ENCODE measurements at places on chromosomes 13 and 19.

DNA sequence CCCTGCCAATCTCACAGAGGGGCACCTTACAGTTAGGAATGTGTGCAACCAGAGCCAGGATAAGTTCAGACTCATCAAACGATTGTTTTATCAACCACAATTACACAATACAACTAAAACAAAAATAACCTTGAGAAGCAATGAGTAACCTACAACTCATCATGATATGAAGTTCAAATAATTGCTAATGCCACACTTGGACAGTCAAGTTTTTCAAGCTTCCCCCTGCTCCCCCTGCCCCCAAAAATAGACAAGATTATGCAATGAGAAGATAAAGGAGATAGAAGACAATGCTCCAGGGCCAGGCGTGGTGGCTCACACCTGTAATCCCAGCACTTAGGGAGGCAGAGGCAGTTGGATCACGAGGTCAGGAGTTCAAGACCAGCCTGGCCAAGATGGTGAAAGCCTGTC is 13.6 kb upstream of the KPNA3 start:
- no peak for DNase-seq

GRCh38 chr19:49149652-49150105 is 5.5 kb downstream of the HRC start:
- DNase-seq, result no peak

DNA sequence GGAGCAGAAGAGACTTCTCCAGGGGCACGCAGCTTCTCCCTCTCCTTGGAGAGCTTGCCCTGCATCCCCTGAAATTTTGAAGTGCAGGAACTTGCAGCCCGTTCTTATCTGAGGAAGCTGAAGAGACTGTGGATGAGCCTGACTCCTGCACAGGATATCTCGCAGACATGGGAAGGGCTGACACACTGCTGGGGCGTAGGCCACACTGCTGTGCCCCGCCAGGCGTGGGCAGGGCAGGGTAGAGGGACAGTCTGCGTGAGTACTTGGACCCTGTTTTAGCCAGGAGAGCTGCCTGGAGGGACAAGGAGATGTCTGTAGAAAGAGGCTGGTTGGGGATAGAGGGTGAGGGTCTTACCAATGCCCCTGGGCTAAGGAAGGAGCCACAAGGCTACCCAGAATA is 353.7 kb upstream of the NBEA start:
- no peak for DNase-seq

- no peak for DNase-seq
Observed at GRCh38 chr19:18730885-18731513, 47.5 kb downstream of the CRTC1 start.

- no peak for DNase-seq
Observed at GRCh38 chr13:81770868-81771505, 1430.1 kb upstream of the SPRY2 start.

DNA sequence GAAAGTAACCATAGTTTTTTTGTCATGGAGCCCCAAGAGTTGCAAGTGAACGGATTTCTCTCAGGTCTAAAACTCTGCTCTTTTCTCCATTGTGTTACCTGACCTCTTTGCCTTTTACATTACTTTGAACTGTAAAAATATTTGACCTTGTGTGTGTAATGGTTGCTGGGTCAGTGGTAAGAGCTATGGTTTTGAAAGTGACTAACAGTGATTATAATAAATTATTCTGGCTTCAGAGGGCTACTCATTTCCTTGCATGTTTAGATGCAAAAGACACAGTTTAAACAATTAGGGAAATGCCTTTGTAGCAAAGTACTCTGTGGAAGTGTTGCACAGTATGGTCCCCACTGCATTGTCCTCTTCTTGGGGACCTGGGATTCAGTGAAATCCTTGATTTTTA is 29.3 kb upstream of the PSG8 start:
- DNase-seq, result no peak

- no peak for DNase-seq
Observed at GRCh38 chr13:38687246-38688229, 661 bp downstream of the FREM2 start.

- DNase-seq, result peak; percentile 85
Observed at GRCh38 chr19:49468746-49469447, 5.1 kb upstream of the FLT3LG start.

GRCh38 chr13:37615276-37615675 is 16.7 kb upstream of the POSTN start:
- DNase-seq, result no peak

GRCh38 chr13:98821372-98822224 is 69.1 kb upstream of the SLC15A1 start:
- DNase-seq, result no peak

DNA sequence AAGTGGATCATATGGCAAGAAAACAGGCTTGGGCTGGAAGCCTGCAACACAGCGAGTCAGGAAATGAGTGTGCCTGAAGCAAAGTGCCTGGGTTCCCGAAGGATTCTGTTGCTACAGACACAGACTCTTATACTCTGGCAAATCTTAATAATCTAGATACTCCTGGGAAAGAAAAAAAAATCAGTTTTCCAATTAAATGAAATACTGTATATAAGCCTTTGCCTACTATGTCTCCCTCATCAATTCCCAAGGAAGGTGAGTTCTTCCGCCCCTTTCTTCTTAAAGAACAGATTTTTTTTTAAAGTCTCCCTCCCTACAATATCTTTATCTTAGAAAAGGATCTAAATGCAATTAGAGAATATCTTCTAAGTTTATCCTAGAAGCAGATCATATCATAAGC is 10.3 kb downstream of the ZFP82 start:
- DNase-seq, result no peak

DNA sequence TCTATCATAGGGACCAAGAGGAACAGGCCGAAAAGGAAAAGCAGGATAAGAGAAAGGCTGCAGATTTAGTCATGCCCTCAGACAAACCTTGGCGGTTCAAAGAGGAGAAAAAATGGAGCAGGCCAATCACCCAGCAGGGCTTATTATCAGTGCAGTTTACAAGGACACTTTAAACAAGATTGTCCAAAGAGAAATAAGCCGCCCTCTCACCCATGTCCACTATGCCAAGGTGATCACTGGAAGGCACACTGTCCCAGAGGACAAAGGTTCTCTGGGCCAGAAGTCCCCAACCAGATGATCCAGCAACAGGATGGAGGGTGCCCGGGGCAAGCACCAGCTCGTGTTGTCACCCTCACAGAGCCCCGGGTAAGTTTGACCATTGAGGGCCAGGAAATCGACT is 8.3 kb upstream of the REX1BD start:
- DNase-seq, result no peak

- no peak for DNase-seq
Observed at GRCh38 chr13:91056746-91057145, 290.7 kb upstream of the MIR17HG start.

DNA sequence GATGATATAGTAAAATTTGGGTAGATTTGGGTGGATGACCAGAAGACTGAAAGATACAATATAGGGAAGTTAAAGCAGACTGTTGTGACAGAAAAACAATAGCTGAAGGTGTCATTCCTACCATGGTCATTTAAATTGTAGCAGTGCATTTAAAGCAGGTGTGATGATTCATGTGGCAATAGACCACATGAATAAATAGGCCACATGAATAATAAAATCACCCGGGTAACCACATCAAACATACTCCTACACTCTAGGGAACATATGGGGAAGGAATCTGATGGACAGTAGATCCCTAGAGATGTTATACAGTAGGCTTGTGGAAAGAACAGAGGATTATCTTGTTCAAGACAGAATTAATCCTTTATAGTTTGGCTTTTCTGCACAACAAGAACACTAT is 392.6 kb downstream of the SLITRK5 start:
- no peak for DNase-seq

DNA sequence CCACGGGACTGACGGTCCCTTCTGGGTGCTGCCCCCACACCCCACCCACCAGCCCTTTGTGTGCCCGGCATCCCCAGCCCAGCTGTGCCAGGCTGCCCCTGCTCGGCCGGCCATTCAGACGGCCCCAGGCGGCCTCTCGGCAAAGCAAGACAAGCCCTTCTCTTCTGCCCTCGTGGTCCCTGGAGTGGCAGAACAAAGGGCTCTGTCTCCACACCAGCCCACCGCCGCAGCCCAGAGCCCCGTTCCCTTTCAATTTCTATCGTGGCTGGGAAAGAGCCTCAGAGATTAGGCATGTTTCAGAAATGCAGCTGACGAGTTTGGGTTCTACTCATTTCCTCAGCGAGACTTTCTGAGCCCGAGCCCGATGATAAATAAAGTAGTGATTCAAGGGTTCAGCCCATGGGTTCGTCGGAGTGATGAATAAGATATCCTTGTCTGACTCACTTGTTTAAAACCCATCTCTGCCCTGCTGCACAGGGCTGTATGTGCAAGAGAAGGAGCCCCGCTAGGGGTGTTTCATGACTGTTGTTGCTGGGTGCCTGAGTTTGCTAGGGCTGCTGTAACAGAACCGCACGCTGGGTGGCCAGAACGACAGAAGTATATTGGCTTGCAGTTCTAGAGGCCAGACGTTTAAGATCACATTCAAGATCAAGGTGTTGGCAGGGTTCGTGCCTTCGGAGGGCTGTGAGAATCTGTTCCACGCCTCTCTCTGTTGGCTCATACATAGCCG is 4.3 kb downstream of the MYO9B start:
- peak; percentile 81 for DNase-seq

DNA sequence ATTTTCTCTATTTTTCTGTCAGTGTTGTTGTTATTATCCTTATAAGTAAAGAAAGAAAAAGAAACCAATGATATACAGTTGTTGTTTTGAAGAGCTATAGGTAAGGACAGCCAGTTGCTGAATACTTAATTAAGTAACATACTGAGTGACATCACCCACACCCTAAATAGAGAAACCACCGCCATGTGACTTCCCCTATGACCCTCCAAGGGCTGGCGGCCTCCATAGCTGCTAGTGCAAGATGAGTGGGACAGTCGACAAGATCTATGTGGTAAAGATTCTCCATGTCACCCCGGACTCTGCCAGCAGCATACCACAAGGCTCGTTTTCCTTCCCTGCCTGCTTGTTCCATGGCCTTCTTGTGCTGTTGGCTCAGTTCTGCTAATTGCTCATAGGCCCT is 221.1 kb downstream of the DNAJC15 start:
- no peak for DNase-seq

DNA sequence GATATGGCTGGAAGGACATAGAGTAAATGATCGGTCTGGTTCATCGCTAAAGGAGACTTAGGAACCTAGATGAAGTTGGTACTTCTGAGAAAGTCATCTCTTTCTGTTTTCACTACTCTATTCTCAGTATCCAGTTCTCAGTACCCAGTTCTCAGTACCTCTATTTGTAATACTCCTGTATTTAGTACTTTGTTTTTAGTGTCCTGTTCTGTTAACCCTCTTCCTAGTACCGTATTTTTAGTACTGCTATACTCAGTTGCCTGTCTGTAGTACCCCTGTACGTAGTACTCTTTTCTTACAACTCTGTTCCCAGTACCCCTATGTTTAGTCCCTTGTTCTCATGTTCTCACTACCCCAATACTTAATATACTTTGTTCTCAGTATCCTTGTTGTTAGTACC is 1.2 kb downstream of the RFXAP start:
- no peak for DNase-seq

DNA sequence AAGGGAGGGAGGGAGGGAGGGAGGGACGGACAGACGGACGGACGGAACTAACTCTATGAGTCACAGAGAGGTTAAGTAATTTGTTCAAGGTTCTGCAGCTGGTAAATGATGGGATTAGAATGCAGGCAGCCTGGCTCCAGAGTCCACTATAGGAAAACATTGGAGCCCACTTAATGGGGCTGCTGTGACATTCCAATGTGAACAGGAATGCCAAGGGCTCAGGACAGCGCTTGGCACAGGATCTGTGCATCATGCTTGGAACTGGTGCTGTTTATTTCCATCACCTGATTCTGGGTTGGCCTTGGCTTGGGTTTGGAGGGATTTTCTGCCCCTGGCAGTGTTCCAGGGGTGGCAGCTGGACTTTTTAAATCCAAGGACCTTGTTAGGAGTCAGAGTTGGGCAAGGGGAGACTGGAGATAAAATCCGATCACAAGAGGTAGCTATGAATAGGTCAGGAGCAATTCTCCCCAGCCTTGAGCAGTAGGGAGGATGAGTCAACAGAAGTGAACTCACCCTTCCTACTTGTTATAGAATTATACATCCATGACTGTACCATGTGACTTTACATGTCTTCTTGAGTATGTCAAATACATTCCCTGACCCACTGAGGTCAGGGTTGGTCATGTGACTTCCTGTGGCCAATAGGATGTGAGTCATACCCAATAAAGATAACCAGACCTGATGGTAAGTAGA is 7.8 kb upstream of the HIF3A start:
- no peak for DNase-seq

- DNase-seq, result no peak
Observed at GRCh38 chr19:40525234-40526051, 51.2 kb upstream of the SHKBP1 start.

- DNase-seq, result peak; percentile 62
Observed at GRCh38 chr19:11361037-11361770, 6.0 kb downstream of the PLPPR2 start.

DNA sequence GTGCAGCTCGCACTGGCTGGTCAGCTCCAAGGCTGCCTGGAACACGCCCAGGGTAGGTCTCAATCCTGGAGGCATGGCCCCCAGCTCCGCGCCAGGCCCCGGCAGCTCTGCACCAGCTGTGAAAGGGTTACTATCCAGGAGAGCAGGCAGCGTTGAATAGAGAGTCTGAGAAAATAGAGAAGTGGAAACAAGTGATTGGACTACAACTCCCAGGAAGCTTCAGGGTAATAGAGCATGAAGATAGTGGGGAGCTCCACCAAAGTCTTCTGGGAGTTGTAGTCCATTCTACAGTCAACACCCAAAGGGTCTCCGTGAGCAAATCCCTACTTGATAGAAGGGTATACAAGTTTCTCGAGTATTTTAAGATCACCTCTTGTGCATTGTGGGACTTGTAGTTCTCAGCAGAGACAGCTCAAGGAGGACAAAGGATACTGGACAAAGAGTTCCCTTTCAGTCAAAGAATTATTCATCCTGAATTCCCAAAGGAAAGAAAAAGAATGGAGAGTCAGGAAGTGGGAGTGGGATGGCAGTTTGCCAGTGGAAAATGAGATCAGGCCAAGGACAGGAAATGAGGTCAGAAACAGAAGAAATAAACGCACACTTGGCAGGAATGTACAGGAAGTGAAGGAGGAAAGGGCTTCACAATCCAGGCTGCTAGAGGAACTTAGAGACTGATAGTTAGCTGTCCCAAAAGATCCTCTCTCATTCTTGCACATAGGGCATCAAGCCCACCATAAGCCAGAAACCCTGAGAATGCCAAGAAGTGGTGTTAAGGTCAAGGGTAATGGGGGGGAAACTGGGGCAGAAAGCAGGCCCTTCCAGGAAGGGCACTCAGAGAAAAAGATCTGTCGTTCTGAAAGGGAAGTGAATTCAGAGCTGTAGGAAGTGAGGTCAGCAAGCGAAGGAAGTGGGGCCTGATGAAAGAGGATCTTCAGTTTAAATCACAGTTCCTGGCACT is 5.5 kb upstream of the MAMSTR start:
- no peak for DNase-seq
